ENCODE measurements at places on chromosomes 16 and 17.

DNA sequence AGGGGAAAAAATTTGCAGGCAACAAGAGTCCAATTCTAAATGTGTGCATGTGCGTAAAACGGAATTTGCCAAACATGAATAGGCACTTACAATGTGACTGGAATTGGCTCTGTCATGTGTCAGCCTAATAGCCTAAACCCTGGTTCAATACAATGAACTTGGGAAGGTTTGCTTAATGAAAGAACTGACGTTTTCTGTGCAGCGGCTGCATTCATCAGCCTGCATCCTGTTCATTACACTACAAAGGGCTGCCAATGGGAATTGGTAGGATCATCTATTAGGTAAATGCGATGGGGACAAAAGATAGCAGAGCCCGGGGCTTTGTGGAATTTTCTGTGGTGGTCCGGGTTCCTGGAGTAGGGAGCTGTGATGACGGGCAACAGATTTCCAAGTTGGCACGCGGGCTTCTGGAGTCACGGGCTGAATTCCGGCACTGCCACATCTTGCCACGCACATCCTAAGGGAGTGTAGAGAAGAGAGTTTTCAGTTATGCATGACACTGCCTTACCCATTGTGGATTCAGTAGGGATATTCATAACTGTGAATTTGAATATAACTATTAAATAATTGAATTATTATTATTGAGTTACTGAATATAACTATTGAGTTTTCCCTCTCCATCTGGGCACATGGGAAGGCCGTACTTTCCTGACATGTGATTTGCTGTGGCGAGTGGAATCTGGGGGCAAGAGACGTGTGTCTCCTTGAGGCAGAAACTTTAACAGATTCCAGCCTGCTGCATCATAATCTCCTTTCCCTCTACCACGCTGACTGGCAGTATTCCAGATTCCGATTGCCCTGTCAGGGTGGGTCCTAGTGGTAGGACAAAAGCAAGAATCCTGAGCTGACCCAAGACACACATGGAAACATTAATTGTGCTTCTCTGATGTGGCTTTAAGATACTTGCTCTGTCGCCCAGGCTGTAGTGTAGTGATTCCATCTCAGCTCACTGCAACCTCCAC is 565.6 kb downstream of the WWOX start:
- no peak for DNase-seq

DNA sequence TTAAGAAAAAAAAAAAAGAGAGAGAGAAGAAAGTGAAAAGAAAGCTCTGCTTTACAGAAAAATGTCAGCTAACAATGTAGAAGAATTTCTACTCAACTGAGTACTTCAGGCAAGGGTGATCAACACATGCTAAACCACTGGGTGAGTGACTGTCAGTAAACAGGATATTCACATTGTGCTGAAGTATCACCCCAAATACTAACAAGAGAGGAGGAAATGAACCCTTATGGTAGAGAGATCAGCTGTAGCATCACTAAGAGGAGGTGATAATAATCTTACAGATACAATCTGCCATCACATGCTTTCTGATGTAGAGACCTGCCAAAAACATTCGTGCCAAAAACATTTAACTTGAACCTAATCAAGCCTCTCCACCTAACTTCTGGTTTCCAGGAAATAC is 30.7 kb upstream of the ICAM2 start:
- DNase-seq, result no peak

DNA sequence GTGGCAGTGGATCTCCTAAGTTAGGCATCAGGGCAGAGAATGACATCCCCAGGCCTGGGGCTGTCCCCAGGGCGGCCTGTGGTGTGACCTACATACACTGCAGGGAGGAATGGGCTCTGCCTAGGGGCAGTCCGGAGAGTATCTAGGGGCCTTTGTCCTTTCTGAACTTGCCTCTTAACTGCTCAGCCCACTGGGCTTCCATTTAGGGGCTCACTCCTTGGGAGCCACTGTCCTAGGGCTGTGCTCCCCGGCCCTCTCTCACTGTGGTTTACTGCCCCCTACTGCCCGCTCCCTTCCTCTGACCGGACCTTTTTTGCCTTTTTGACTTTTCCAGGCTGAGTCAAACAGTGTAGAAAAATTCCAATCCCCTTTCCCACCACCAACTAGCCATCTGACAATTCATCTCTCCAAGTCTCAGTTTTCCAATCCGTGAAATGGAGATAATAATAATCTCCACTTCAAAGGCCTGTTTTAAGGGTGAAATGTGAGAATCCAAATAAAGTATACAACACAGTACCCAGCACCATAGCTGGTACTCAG is 66.8 kb downstream of the DNAH3 start:
- peak; percentile 58 for DNase-seq

GRCh38 chr17:80777274-80777673 is 214.4 kb upstream of the CHMP6 start:
- no peak for DNase-seq

DNA sequence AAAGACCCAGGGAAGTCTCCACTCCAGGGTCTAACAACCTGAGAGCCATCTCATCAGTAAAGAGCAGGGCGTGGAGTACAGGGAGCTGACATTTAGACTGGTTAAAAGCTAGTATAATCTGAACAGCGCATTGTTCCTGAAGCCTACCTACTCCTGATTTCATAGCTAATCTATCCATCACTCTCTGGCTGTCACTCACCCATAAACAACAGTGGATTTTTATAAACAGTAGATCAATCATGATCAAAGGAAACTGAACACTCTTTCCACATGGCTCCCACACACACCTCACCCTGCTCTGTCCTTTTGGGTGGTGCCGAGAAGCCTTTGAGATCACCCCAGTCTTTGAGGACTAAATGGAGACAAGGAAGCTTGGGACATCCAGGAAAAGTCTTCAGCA is 13.0 kb upstream of the COG1 start:
- DNase-seq, result no peak

- DNase-seq, result no peak
Measured at GRCh38 chr16:49967012-49967559, 57.9 kb upstream of the CNEP1R1 start.

DNA sequence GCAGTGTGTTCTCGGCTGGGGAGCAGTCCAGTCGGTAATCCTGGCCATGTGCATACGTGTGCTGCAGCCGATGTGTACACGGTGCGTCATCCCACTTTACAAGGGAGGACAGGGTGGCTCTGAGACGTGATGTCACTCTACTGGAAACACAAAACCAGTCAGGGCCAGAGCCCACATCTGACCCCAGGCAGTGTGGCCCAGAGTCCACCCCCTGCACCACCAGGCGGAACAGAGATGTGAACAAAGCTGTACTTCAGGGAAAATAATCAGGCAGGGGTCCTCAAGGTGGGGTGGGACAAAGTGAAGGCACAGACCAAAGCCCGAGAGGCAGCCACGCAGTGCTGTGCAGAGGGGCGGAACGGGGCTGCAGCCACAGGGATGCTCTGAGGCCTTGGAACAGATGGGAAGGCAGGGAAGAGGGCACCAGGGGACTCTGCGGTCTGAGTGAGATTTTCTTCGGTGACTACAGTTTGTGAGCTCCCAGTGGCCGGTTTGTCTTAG is 181.5 kb downstream of the ZNF423 start:
- no peak for DNase-seq

- DNase-seq, result no peak
Measured at GRCh38 chr17:79135628-79136405, 61.2 kb downstream of the ENGASE start.

- no peak for DNase-seq
Measured at GRCh38 chr16:57608462-57609113, 19.8 kb upstream of the ADGRG1 start.

GRCh38 chr17:57665128-57665527 is 80.0 kb downstream of the CCDC182 start:
- no peak for DNase-seq

GRCh38 chr16:73793871-73794437 is 502.7 kb upstream of the PSMD7 start:
- no peak for DNase-seq

- no peak for DNase-seq
Measured at GRCh38 chr16:65634291-65634690, 512.4 kb upstream of the CDH11 start.

- no peak for DNase-seq
Measured at GRCh38 chr17:4318596-4318995, 47.9 kb downstream of the UBE2G1 start.

- DNase-seq, result no peak
Measured at GRCh38 chr16:11783319-11784037, 13.6 kb downstream of the ZC3H7A start.

DNA sequence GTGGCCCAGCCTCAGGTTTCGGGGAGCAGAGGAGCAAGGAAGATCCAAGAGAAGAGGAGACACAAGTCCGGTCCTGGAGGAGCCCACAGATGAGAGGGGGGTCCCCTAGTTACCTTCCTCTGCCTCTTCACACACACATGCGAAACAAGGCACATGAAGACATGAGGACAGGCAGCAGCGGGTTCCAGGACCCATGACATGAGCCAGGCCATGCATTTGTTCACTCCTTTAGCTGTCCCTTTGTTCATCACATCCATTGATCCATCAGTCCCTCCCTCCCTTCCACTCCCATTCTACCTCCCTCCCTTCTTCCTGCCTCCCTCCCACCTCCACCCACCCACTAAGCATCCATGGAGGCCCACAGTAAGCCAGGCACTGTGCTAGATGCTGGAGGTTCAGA is 9.4 kb downstream of the PPY start:
- no peak for DNase-seq

GRCh38 chr16:49456763-49457162 is 83.2 kb downstream of the C16orf78 start:
- DNase-seq, result no peak

GRCh38 chr16:76421571-76421970 is 144.4 kb downstream of the CNTNAP4 start:
- no peak for DNase-seq

DNA sequence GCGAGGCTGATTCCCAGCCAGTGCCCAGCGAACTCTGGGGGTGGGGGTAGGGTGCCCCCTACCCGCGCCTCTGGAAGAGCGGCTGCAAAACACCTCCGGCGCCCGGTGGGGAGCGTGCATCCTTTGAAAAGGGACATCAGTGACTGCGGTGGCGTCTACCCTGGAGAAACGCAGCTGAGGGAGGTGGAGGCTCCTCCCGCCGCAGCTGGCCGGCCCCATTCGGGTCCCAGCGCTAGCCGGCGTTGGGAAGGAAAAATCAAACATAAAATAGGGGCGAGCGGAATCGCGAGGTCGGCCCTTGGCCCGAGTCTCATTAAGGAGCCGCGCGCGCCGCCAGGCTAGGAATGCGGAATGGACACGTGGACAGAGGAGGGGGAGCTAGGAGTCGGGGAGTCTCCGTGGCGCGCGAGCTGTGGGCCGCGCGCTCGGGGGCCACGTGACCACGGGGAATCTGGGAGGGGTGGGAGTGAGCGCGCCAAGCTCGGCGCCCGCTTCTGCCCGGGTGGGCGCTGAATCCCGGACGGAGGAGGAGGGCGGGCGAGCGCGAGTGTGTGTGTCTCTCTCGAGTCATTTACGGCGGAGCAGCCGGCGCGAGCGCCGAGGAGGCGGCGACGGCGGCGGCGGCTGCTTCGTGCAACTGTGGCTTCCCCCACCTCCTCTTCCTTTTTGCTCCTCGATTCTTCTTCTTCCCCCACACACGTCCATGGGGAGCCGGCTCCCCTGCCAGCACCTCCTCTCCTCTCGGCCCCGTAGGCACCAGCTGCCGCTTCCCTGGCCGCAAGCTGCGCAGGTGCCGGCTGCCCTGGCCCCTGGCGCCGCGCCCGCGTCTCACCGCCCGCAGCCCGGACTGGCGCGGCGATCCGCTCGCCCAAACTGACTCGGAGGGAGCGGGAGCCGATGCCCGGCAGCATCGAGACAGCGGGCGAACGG is at the start of gene TMEM132E:
TMEM132E (plus strand) TSS at position 566 of the 930 bp plus-strand sequence. CDS start 1,495 bp downstream, outside the sequence.
- peak; percentile 19 for DNase-seq

DNA sequence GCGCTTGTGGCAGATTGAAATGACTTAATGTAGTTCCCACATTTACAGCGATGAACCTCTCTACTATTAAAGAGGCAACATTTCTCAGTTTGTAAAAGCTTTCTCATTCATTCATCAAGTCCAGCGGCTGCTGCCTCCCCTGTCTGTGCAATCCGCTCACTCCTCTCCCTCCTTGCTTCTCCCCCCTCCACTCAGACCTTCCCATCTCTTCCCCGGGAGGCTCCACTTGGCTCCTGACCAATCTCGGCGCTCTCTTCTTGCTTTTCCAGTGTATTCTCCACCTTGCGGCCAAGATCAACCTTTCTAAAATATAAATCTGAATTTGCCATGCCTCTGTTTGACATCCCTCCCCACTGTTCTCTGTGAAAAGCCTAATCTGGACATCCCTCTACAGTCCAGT is 117.5 kb downstream of the ASIC2 start:
- no peak for DNase-seq

DNA sequence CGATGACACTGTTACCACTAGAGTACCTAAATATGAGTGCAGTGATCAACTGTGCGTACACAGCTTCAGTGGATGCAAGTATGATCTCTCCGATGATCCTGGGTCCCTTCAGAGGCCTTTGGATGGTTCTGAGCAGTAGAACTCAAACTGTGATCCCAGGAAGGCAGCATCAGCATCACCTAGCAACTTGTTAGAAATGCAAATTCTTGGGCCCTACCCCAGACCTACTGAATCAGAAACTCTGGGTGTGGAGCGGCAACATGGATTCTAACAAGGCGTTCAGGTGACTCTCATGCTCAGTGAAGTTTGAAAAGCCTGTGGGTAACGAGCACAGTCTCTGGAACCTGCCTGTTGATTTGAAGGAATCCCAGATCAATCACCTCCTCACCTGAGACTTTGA is 25.4 kb downstream of the TOX3 start:
- DNase-seq, result no peak

GRCh38 chr17:41308251-41308917 is 725 bp downstream of the KRTAP16-1 start:
- no peak for DNase-seq

- no peak for DNase-seq
Measured at GRCh38 chr17:42832213-42832933, 824 bp upstream of the PSME3 start.

- DNase-seq, result no peak
Measured at GRCh38 chr17:80499961-80500665, 23.7 kb upstream of the NPTX1 start.

DNA sequence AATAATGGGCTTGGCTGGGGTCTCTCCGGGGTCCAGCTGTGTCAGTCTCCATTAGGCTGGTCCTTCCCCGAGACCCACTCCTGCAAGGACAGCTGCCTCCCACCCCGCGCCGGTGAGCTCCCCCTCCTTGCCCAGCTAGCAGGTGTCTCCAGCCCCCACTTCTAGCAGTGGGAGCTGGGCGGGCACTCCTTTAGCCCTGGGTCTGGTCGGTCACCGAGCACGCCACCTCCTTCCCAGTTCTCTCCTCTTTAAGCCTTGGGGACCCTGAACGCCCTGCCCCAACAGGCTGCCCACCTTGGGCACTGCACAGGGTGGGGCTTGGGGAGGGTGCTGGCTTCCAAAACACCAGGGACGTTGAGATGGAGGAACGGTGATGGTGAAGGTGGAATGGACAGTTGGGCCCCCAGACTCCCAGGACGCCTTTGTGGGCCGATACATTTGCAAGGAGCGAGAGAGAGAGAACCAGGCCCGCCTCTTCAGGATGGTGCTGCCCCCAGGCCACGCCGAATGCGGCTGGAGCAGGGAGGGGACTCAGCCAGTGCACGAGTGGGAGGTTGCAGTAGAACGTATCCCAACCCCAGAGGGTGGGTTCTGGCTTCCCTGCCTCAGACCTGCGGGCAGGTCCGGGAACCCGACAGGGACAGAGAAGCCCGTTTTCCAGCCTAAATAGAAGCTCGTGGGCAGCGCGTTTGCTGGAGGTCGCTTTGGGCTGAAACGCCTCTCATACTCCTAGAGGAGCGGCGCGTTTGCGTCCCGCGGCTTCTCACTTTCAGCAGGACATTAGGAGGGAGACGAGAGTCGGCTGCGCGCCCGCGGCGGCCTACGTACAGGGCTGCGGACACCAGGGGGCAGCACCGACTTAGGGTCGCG is 10.7 kb downstream of the TBX2 start:
- no peak for DNase-seq

GRCh38 chr17:36812762-36813161 is 124.5 kb upstream of the LHX1 start:
- no peak for DNase-seq

Measured in HEK293T (cell line).